ENCODE measurements at places on chromosomes 5 and 9. TPM values are rescaled to one million over a fixed set of nuclear protein-coding genes. Genes with fewer than 3 reads are reported as not detected.

PFN3 gene
- polyA plus RNA-seq: not detected

KCNV2 gene
- 0.49 TPM for polyA plus RNA-seq

DNAJB5 gene
- polyA plus RNA-seq: 32.2 TPM

SLC36A2 gene
- not detected for polyA plus RNA-seq

EGFL7 gene
- 50.9 TPM for polyA plus RNA-seq

MAP1B gene
- 95.6 TPM for polyA plus RNA-seq

FCN2 gene
- polyA plus RNA-seq: not detected

All from cardiac muscle cell (in vitro differentiated cells and primary cell).